A549 treated with GW870086 at 1 μM for 4 hours (cell line): ENCODE measurements at places on chromosomes 1 and 21. TPM values are rescaled to one million over a fixed set of nuclear protein-coding genes. Genes with fewer than 3 reads are reported as not detected.

RPE65 gene
- total RNA-seq = not detected in 5 replicates

MAST2 gene
- 15.8 to 20.3 TPM (median 18.7 TPM) in 5 replicates for total RNA-seq

AVPR1B gene
- not detected in 5 replicates for total RNA-seq

SPRR5 gene
- not detected in 5 replicates for total RNA-seq
